ENCODE measurements at places on chromosomes 6 and 20. TPM values are rescaled to one million over a fixed set of nuclear protein-coding genes. Genes with fewer than 3 reads are reported as not detected.

- no peaks in the 10 kb centered on the region for H3K36me3 ChIP-seq
- no peaks in the 10 kb centered on the region for H3K27me3 ChIP-seq
- no peak overlapping the region for H3K4me3 ChIP-seq
- peaks cover 14% of the 10 kb centered on the region for H3K4me1 ChIP-seq
- DNase-seq: no peak
Observed at GRCh38 chr6:70411542-70412251, 1.6 kb upstream of the FAM135A start.

OTOR gene
- total RNA-seq: not detected

- peak overlapping the region; percentile 53 for H3K4me3 ChIP-seq
- no peak overlapping the region for H3K27ac ChIP-seq
- no peaks in the 10 kb centered on the region for H3K36me3 ChIP-seq
- no peaks in the 10 kb centered on the region for H3K4me1 ChIP-seq
Observed at GRCh38 chr6:166862978-166863530, 93.3 kb downstream of the RNASET2 start.

DNA sequence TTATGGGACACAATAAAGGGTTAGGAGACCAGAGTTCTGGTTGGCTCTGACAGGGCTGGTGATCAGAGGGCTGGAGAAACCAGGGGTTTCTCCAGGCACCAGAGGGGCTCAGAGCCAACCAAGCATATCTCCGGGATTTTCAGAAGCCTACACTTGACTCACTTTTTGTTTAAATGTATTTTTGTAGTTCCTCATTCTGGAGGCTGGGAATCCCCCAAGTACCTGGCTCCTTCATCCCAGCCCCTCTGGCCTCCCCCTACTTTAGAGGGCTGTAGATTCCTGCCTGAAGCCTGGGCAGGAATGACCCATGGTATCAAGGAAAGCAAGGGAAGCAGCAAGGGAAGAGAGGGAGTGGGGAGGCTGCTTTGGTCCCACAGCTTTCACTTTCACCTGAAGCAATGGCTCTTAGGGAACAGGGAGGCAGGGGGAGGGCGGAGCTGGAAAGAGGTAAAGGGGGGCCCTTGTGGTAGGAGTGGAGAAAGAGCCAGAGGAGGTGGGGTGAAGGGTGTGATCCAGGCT lies 973 bp downstream of the CD40 start:
- no peak for DNase-seq
- H3K36me3 ChIP-seq: no peaks in the 10 kb centered on the region
- H3K27ac ChIP-seq: no peak overlapping the region
- H3K27me3 ChIP-seq: peaks cover 4% of the 10 kb centered on the region
- peaks cover 23% of the 10 kb centered on the region for H3K4me1 ChIP-seq
- no peak overlapping the region for H3K4me3 ChIP-seq

DNA sequence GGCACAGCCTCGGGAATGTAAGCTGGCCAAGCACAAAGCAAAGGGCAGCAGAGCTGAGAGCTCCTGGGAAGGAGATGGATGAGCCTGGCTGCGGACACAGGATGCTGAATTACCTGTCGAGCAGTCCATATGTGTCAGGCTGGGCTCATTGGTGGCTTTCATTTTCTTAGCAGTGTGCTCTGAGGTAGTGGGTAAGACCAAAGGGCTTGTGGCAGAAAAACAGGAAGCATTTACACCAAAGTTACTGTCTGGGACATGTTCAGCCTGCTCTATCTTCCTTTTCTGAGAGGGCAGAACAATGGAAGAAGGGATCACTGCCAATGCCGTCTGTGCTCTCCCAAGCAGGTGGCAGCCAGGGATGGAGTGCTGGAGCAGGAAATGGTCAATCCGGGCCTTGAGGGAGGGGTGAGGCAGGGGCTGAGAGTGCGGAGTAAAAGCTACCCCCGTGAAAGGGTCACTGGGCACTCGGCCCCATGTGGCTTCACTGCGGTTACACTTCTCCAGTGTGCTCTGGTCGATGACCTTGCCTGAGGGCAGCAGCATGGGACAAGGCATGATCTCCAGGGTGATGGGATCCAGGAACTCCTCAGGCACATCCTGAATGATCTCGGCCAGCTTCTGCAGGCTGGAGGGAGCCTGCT lies 36.9 kb upstream of the AVP start:
- H3K36me3 ChIP-seq: peaks cover 7% of the 10 kb centered on the region
- no peak for DNase-seq
- H3K27me3 ChIP-seq: no peaks in the 10 kb centered on the region
- no peak overlapping the region for H3K27ac ChIP-seq

Measured in PC-3 (cell line).